ENCODE measurements at places on chromosomes 6 and 20.

- no peak for DNase-seq
These were observed 232.7 kb upstream of the SGK1 start for GRCh38 chr6:134550604-134551003.

DNA sequence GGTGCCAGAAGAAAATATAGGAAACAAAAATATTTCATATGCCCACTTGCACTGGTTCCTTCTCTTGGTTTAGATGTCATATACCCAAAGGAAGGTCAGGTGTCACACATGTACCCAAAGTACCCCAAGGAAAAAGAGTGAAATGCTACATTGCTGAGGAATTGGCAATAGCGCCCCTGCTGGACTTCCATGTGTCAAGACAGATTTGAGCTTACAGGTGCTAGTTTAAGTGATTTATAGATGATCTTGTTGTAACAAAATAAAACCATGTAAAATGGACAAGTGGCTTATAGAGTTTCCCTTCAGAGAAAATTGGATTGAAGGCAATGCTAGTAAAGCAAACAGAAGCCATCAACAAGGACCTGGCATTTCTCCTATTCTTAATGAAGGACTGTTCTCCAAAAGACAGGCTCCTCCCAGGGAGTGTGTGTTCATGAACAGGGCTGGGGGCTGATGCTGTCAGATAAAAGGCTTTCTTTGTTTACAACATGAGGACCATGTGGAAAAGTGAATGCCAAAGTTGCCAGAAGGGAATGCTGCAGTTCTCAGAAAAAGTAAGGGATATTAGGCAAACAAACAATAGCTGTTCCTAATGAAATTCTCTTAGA lies 64.3 kb upstream of the PAK5 start:
- DNase-seq, result no peak

DNA sequence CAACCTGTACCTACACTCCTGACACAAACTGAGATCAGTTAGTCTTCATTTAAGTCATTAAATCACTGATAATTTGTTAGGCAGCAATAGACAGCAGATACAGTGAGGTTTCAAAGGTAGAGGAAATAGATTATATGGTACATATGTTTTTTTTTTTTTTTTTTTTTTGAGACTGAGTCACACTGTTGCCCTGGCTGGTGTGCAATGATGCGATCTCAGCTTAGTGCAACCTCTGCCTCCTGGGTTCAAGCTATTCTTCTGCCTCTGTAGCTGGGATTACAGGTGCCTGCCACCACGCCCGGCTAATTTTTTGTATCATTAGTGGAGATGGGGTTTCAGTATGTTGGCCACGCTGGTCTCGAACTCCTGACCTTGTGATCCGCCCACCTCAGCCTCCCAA lies 38.2 kb upstream of the KIF13A start:
- no peak for DNase-seq

DNA sequence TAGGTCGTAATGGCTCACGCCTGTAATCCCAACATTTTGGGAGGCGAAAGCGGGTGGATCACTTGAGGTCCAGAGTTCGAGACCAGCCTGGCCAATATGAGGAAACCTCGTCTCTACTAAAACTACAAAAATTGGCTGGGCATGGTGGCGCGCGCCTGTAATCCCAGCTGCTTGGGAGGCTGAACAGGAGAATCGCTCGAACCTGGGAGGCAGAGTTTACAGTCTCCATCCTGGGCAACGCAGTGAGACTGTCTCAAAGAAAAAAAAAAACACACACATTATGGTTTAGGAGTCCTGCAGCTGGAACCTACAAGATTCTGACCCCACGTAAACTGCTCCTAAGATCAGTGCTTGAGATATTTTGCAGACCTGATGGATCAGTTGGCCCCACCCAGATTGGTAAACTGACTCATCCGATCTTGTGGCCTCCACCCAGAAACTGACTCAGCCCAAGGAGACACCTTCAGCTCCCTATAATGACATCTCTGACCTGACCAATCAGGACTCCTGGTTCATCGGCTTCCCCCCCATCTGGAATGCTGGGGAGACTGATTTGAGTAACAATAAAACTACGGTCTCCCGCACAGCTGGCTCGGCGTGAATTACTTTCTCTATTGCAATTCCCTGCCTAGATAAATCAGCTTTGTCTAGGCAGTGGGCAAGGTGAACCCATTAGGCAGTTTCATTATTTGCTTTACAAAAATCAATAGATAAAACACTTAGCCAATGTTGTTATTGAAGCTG lies 96.2 kb upstream of the BTN3A2 start:
- DNase-seq, result no peak

DNA sequence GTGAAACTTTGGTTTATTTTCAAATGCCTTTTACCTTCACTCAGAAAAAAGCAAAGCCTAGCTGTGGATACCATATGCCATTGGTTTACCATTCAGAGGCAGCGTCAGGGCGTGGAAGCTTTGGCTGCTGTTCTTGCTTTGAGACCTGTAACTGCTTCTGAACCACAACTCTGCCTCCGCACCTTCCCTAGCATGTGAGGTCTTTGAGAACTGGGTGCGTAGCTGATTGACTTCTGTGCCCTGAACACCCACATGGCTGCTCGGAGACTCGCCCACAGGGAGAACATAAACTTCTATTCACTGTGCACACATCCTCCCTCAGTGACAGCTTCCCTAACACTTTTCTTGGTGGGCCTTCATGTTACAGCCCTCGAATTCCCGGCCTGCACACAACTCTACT lies 11.2 kb upstream of the CLDN20 start:
- no peak for DNase-seq

GRCh38 chr6:74768120-74768519 lies 437.7 kb downstream of the COL12A1 start:
- no peak for DNase-seq

DNA sequence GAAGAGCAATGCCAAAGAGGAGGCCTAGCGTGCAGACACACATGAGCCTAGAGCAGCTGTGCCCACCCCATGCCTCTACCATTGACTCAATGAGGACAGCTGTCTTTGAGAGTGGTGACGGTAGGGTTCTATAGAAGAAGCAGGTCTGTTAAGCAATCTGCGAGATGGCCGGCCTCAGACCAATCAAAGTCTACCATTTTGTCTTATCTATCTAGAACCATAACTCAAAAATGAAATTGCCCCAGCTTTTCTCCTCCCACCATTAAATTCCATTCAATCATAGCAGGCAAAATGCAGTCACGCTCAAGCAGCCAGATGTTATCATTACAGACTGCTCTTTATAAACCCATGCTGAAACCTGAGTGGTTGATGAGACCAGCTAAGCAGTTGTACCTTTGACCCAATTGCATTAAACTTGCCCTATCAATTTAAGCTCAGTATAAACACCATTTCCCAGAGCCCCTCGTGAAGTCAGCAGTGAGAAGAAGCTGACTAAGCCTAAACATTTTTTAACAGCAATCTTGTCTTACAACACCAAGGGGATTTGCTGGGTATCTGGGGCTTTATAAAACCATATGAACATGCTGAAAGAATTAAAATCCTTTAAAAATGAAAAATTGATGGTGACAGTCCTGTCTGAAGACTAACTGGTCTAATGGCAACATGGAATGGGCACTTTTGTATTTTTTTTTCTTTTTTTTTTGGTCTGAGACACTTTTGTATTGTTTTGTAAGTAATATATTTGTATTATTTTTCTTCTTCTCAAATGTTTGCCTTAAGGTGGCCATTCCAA lies 57.5 kb downstream of the FOXC1 start:
- no peak for DNase-seq

DNA sequence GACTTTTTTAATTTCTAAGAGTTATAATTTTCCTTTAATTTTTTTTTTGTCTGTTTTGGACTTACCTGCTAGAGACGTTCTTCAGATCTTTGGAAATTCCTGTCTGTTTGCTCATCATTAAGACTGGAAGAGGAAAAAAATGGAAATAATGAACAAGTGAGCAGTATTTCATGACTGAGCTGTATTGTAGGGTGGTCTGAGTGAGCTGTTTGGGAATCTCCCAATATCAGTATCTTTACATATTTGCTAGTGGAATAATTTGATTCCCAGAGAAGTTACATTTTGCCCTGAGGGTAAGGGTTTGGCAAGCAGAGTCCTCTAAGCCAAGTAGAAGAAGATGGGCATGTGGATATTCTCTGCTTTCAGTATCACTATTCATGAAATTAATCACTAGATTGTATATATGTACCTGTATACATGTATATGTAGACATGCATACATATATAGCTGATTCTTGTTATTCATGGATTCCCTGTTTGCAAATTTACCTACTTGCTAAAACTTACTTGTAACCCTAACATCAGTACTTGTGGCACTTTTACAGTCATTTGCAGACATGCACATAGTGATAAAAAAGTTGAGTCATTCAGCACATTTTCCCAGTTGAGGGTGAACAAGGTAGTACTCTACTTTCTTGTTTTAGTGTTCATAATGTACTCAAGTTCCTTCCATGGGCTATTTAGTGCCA lies 13.5 kb downstream of the ZC2HC1B start:
- no peak for DNase-seq

DNA sequence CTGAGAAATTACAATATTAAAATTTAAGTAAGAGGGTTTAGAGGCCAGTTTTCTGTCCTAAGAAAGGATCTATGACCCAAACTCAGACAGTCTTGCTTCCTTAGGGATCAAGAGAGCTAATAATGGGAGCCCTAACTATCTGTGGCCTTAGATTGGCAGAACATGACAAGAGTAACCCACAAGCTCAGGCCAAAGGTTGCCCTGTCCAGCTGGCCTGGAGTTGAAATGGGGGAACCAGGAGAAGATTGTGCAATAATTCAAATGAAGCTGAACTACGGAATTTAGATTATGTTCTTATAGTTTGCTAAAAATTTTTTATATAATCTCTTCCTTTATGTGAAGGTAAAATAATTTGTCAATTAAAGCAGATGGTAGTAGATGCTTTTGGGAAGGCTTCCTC lies 26.4 kb downstream of the LAMA4 start:
- DNase-seq, result no peak

DNA sequence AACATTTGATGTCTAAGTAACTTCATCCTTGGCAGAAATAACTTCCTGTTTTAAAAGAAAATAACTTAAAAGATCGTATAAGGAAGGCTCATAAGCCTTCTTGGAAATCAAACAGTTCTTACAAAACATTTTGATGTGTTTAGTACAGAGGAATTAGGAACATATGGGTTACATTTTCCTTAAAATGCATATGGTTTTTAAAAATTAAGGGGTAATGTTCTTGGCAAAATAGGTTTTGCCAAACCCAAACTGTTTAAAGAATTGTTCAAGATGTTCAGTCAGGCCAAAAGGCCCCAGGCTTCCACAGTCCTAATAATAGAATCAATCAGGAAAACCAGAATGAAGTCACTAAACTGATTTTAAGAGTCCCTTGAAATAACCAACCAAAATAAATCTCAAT lies 142.7 kb upstream of the SLC35B3 start:
- no peak for DNase-seq
